ENCODE measurements at places on chromosomes 11 and 22.

DNA sequence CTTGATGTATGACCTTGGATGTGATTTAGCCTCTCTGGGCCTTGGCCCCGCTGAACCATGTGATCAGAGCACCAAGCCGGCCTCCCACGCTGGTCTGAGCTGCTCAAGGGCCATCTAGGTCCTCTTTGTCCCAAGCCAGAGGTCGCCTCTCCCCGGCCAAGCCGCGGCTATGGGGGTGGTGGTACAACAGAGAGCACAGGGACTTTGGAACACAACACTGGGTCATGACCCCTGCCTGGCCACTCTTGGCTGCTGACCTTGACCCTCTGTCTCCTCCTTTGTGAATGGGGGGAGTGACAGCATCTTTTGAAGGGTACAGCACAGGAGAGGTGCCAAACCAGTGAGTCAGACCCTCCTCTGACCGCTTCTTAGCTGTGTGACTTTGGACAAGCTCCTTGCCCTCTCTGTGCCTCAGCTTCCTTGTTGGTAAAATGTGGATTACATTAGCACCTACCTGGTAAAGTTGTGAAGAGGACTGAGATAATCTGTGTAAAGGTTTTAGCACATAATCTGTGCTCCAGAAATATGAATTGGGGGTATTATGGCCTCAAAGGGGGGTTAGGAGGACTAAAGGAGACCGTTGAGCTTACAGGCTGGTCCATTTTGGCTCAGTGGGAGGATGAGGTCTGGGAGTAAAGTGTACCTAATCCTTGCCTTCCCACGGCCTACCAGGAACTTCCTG lies 4.7 kb downstream of the SCYL1 start:
- DNase-seq, result no peak

DNA sequence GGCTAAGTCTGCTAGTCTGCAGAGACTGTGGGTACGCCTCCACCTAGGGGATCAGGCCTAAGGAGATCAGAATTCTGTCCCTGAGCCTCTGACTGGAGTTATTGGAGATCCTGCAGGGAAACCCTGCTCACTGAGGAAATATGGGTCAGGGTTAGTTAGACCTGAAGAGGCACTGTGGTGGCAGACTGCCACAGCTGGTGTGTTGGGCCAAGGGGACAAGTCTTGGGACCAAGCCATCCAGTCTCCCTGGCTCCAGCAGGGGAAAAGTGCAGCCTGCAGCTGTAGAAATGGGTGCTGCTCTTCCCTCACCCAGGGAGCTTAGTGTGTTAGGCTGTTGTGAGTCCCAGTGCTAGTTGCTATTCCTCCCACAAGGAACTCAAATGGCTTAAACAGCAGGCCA lies 334.8 kb upstream of the LARGE1 start:
- no peak for DNase-seq

DNA sequence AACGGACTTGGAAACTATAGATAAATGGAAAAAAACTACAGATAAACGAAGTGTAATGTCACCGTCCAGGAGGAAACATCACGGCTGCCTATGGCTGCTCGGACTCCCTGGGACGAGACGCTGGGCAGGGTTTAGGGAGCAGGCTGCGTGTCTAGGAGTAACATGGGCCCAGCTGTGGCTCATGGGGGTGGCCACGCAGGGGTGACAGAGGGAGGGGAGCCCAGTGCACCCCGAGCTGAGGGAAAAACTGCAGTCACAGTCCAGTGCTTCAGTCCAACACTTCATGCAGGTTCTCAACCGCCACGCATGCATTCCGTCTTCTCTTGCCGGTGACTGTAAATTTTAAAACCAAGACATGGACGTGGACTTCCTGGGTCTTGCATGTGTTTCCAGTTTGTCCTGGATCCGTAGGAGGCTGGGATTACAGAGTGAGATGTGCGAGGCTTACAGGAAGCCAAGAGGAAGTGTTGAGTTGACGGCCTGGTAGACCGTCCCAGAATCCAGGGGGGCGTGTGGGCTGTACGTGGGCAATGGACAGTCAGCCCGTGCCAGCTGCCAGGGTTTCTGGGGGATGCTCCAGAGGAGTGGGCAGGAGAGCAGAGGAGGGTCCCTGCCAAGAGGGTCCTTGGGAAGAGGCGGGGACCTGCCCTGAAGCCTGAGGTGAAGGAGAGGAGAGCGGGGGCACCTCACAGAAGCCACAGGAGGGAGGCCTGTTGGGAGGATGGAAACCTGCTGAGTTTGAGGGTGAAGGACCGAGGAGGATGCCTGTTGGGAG lies 691.4 kb downstream of the BRD1 start:
- DNase-seq, result no peak

DNA sequence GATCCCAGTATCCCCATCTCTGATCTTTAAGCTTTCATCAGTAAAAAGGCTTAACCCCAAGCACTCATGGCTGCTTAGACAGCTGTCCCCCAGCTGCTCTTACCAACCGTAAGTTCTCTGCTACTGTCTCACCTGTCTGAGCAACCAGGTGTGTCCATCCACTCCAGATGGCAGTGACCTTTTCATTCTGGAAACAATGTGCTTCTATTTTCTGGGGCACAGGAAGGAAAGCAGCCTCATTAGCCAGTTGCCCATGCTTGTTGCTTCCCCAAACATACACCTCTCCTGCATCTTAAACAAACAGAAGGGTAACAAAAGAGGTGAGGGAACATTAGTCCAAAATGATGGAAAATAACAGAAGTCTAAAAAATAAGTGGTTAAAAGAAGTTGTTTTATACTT lies 24.4 kb downstream of the SERGEF start:
- no peak for DNase-seq

- DNase-seq, result peak; percentile 86
Measured at GRCh38 chr11:2898366-2899079, 12.9 kb upstream of the CDKN1C start.

- no peak for DNase-seq
Measured at GRCh38 chr11:65641297-65642013, 3.6 kb downstream of the SIPA1 start.

- no peak for DNase-seq
Measured at GRCh38 chr22:21038405-21038804, 6.0 kb upstream of the SLC7A4 start.

DNA sequence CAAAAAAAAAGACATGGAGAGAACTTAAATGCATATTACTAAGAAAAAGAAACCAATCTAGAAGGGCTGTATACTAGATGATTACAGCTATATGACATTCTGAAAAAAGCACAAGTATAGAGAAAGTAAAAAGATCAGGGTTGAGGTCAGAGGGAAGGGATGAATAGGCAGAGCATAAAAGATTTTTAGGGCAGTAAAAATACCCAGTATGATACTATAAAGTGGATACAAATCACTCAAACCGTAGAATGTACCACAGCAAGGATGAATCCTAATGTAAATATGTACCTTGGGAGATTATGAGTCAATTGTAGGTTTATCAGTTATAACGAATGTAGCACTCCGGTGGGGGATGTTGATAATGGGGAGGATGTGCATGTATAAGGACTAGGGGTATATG lies 29.4 kb upstream of the SMCO4 start:
- DNase-seq, result no peak

- no peak for DNase-seq
Measured at GRCh38 chr11:43585877-43586608, 94.5 kb upstream of the HSD17B12 start.

DNA sequence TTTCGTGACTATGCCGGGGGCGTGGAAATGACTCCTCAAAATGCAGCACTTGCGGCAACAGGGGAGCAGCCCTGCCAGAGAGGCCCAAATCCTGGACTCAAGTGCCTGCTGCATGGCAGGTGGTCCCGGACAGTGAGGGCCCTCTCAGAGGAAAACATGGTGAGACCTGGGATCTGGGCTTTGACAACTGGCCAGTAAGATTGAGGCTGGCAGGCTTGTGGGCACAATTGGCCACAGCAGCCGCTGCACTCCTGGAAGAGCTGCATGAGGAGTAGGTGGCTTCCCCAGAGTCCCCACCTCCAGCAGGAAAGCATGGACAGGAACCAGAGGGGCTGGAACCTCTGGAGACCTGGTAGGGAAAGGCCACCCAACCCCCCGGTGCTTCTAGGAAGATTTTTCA lies 13.4 kb downstream of the LINC01488 start:
- DNase-seq, result no peak

DNA sequence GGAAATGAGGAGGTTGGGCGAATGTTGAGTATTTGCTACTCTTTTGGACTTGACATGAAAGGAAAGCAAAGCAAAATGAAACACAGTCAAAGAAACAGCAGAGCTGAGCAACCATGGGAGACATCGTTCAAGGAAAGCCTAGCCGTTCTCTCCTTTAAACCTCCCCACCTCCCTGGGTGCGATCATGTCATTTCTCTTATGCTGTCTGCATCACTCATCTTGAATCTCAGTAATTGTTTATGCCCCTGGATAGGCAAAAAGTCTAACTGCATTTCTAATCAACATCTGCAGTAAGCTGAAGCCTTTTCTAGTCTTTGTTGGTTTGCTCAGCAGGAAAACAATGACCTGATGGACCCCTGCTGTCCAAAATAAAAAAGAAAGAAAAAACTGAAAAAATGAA lies 107.0 kb downstream of the MSANTD4 start:
- no peak for DNase-seq

All from ascending aorta (tissue), 2 donors.